ENCODE measurements at places on chromosomes 6 and 20.

GRCh38 chr6:16677458-16677857 is 83.8 kb downstream of the ATXN1 start:
- DNase-seq = no peak

DNA sequence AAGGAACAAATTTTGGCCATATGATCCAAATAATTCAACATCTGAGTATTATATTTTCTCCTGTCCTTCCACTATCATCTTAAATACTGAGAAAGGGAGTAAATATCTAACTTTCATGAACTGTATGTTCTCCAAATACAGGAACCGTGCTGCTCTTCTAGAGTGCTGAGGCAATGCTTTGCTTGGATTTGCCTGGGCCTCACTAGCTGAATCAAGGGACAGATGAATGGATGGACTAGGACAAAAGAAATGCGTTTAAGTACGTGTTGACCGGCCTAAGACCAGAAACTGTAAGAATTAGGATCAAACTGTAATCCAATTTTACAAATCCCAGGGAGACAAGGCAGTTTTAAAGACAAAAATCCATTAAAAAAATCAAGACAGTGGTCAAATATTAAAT is 362.4 kb upstream of the RUNX2 start:
- no peak for DNase-seq

DNA sequence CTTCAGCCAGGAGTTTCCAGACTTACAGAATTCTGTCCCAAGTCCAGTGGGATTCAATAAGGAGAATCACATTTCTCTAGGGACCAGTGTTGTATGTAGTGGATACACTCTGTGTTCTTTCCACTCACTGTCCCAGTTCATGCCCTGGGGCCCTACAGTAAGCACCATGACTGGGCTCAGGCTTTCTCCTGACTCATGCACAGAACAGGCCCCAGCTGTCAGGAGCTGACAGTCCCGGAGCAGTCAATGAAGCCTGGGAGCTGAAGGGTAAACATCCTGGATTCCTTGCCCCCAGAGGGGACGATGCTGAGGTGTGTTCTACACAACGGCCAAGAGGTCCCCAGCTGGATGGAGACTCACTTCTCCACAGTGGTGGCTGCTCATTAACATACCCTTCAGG is 40.2 kb upstream of the LRFN2 start:
- DNase-seq = no peak

DNA sequence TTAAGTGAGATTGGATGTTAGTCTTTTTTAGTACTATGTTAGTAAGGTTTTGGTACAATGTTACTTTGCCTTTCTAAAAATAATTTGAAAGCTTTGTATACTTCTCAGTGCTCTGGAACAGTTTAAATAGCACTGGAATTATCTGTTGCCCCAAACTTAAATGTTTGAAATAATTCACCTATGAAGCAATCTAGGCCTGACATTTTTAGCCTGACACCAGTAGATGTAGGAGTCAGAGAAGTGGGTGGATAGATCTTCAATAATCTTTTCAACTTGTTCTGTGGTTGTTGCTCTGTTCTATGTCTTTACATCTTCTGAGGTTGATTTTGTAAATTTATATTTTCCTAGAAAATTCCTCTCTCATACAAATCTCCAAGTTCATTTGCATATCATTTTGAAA is 103.1 kb upstream of the ADGRF1 start:
- no peak for DNase-seq

- no peak for DNase-seq
Measured at GRCh38 chr6:101226677-101227135, 166.8 kb upstream of the GRIK2 start.

GRCh38 chr6:115544765-115545671 is 515.7 kb downstream of the FRK start:
- DNase-seq = no peak

GRCh38 chr6:127110712-127111111 is 7.8 kb upstream of the RSPO3 start:
- no peak for DNase-seq

DNA sequence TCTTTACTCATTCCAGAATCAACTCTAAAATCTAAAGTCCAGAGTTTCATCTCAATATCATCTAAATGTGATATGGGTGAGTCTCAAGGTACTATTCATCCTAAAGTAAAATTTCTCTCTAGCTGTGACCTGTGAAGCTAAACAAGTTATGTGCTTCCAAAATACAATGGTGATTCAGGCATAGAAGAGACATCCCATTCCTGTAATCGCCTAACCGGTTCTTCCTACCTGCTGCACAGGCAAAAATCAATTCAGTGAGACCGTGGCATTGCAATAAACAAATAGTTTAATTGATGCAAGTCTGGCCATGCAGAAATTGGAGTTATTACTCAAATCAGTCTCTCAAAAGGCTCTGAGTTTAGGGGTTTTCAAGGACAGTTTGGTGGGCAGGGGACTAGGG is 232.8 kb downstream of the UBE3D start:
- no peak for DNase-seq

- DNase-seq = no peak
Measured at GRCh38 chr6:31875877-31876276, 2.9 kb downstream of the SLC44A4 start.

DNA sequence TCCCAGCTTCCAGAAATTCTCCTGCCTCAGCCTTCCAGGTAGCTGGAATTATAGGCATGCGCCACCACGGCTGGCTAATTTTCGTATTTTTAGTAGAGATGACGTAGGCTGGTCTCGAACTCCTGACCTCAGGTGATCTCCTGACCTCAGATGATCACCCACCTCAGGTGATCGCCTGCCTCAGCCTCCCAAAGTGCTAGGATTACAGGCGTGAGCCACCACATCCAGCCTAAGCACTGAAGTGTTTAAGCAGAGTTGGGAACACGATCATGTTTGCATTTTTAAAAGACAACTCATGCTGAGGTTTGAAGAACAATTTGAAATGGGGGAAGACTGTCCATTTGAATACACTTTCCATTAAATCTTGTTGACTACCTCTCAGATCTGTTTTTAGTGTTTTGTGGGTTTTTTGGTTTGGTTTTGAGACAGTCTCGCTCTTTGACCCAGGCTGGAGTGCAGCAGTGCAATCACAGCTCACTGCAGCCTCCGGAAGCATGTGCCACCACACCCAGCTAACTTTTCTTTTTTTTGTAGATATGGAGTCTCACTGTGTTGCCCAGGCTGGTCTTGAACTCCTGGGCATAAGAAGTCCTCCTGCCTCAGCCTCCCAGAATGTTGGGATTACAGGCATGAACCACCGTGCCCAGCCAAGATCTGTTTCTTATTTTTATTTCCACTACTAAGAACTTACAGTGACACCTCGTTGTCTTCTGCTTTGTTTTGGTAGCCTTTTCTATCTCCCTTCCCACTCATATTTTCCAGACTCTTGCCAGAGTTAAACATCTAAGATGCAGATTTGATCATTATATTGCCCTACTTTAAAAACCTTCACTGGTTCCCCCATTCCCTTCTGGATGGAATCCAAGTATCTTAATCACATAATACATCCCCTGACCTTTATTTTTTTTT is 5.5 kb downstream of the CASP8AP2 start:
- DNase-seq = no peak

GRCh38 chr20:5161536-5162164 is 34.8 kb downstream of the CDS2 start:
- DNase-seq = no peak

DNA sequence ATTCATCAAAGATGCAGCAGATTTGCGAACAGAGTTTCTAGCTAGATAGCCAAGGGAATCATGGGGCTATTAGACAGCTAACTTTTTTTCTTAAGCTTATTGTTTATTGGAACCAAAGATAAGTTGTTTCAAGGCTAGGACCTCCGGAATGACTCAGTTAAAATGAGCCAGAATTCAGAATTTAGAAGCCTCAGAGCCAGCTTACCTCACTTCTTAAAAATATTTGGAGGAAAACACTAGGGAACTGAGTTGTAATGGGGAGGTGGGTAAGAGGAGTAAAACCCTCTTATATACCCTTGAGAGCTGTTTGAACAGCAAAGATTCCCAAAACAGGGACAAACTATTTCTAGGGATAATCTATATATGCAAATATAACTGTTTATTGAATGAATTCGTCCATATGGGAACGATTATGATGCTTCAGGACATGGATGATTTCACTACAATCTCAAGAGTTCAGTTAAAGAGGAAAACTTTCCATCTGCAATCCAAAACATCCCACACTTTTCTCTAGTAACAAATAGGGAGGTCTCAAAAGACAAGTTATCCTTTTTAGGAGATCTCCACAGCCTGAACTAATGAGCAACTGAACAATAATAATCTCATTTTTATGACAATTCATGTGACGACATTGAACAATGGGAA is 12.6 kb upstream of the CARMIL1 start:
- no peak for DNase-seq

GRCh38 chr20:51337126-51337805 is 205.3 kb downstream of the NFATC2 start:
- no peak for DNase-seq

GRCh38 chr20:14062786-14063185 is 67.5 kb downstream of the MACROD2 start:
- DNase-seq = no peak

DNA sequence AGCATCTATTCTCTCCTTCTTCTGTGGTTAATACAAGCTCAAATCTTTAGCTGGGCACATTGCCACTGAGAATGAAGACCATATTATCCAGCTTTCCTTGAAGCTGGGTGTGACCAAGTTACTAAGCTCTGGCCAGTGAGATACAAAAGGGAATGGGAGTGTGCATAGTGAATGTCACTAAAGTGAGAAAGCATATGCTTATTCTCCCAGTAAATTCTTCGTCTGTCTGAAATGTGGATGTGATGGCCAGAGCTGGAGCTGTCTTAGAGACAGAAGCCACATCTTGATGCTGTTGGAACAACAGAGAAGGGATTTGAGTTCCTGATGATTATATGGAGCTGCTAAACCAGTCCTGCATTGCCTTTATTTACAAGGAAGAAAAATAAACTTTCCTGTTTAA is 60.1 kb downstream of the SESN1 start:
- no peak for DNase-seq

DNA sequence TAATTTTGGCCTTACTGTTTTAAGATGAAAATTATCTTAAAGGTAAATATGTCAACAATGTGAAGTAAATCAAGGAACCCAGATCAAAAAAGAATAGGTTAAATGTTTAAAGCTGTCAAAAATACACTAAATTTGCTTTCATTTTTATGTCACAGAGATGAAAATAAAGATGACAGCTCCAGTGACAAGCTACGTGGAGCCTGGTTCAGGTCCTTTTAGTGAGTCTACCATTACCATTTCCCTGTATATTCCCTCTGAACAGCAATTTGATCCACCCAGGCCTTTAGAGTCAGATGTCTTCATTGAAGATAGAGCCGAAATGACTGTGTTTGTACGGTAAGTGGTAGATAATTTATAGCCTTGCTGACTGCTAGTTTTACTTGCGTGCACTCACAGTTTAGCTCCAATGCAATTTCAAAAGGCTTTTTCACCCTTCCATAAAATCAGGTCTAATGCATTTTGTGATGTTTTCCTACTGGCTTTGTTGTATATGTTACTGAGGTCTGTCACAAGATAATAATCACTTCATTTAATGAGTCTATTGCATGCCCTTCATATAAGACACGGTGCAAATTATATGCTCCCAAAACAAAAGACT is 1.9 kb downstream of the HEBP2 start:
- DNase-seq = no peak

DNA sequence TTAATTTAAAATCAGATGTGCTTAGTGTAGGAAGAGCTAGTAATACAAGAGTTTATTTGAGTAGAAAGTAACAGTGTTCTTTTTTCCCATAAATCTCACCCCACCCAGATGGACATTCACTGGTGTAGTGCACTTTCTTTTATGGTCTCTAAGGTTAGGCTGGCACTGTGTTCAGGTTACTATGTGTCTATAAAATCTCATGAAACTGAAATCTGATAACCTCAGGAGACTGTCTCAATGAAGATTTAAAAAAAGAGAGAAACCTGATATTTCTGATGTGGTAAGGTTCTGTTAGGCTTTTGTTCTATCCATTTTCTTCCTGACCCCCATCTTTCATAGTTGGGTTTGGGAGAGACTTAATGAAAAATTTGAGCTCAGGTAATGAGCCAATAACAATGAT is 101.2 kb upstream of the CLVS2 start:
- DNase-seq = no peak

- DNase-seq = no peak
Measured at GRCh38 chr6:154292855-154293519, 63.6 kb downstream of the IPCEF1 start.

GRCh38 chr20:21643417-21643816 is 62.0 kb upstream of the PAX1 start:
- DNase-seq = no peak

DNA sequence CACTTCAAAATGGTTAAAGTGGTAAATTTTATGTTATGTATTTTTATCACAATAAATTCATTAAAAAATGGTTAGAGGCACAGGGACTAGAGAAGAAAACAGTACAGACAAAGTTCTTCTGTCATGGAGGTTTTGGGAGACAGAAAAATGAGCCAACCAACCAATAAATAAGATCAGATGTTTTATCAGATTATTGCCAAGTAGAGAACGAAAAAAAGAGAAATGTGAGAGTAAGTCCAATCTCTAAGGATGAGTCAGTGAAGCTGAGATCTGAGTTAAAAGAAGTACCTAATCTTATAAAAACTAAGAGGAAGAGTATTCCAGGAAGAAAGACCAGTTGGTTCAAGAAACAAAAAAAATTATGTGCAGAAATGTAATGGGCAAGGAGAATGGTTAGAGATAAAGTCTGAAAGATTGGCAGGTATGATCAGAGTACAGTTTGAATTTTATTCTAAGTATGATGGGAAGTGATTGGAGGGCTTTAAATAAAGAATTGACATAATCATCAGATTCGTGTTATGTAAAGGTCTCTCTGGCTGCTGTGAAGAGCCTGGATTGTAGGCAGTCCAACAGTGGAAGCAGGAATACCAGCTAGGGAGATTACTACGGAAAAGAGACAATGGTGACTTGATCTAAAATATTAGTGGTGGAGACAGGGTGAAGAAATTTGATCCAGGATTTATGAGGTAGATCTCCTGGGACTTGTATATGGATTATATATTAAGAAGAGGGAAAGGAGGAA is 79.6 kb downstream of the RCAN2 start:
- DNase-seq = no peak

GRCh38 chr20:58524814-58525213 is 9.6 kb upstream of the APCDD1L start:
- DNase-seq = no peak
